ENCODE measurements at places on chromosomes 5 and 9.

DNA sequence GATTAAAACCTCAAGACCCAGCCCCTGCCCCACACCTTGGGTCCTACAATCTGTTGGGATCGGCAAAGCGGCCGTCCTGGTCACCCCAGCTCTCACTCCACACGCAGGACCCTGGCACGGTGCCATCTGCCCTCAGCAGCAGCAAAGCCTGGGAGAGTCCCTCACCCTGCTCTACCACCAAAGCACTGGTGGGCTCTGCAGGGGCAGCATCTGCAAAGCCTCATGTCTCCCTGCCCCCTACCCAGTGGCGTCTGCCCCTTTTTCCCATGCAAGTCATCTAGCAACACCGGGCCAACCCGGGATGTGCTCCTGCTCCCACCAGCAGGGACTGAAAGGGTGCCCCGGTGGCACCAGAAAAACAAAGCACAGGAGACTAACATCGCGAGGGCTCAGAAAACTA is 19.6 kb upstream of the CNOT6 start:
- no peak for DNase-seq

DNA sequence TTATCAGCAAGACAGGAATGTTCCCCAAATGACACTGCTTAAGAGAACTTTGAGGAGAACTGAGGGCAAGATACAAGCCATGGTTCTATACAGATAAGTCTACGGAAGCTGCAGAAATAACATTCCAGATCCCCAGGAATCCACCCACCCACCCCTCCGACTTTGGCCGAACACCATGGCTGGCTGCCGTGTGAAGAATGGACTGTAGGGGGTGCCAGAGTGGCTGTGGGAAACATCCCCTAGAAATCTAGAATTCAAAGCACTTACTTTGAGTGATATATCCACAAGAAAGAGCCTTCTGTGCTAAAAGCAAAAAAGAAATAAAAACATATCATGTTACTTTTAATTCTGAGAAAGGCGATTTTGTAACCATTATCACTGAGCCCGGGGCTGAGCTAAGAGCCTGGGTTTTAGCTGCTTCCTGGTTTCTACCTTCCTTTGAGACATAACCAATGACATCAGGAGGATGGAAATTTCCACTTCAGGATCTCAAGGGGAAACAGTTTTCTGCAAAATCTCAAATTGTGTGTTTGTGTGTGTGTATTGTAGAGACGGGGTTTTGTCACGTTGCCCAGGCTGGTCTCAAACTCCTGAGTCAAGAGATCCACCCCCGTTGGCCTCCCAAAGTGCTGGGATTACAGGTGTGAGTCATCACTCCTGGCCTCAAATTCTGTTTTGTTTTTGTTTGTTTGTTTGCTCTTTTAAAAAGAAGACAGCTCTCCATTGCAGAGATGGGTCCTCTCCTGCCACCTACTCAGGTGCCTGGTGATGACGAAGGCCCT is 36.4 kb downstream of the GGTA1 start:
- DNase-seq = peak; percentile 4

DNA sequence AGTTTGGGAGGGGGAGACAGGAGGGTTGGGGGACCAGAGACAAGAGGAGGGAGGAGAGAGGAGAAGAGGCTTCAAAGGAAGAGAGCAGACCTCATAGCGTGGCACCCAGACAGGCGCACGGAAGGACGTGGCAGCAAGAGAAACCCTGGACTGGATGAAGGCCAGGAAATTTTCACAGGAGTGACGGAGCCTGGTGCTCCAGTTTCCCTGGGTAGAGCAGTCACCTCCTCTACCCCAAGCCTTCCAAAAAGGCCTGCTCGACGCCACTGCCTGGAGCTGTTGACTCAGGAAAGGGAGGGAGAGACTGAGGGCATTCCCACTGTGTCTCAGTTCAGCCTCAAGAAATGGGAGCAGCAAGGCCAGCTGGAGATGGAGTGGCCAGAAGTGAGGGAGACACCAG is 19.3 kb downstream of the AK8 start:
- DNase-seq = no peak

DNA sequence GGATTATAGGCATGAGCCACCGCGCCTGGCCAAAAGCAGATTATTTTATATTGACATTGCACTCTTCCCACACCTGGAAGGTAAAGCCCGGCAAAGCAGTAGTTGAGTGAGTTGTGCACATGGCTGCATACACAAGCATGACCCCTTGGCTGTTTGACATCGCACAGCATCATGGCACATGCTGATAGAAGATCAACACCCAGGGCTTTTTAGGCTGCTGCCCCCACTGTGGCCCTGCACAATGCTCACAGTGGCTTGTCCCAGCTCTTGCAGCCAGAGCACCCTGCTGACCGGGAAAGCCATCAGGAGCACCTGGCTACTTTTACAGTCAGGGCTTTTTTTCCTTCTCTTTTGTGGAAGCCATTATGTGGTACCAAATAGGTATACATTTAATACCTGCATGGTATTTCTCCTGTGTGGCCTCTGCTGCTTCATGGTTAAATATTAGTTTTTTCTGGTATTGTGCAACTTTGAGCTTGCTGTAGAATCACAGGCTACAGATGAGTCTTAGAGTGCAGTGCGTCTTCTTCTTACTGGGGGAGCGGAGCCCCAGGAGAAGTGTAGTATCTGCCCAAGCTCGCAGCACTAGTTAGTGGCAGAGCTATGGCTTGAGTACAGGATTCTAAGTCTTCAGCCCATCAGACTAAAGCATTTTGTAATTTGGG is 264.5 kb downstream of the AOPEP start:
- no peak for DNase-seq

DNA sequence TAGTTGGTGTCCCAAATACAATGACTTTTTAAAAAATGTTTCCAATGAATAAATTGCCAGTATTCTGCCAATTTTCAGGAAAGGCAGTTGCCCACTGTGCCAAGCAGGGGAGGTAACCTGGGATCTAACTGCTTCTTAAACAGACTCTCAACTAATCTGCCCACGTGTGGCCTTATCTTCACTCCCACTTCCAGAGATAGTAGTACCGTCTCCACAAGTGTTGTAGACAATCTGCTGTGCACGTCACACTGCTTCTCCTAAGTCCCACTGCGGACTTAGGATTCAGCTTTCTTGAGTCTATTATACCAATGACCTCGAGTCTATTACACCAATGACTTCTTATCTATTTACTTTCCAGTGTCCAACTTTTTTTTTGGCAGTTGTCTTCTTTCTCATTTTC is 21.2 kb downstream of the POU4F3 start:
- DNase-seq = no peak

DNA sequence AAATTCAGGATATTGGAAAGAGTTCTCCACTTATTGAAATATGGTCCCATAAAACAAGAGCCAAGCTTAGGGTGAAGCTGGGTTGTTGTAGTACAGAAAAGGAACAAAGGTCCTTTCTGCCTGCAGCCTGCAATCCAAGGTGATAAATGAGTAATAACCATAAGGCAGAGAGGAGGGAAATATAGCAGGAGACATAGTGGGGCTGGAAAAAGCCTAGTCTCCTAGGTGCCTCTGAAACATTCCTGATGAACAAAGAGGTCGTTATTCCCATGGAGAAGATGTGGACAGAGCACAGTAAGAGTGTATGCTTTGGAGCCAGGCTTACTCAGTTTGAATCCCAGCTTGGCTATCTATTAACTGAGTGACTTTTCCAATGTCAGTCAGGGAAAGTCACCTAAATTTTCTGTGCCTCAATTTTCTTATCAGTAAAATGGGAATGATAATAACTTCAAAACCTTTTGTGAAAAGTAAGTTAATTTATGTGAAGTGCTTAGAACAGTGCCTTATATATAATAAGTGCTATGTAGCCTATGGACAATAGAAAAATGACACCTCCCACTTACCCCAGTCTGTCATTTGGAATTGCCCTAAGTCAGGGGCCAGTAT is 110.8 kb upstream of the GRIN3A start:
- peak; percentile 5 for DNase-seq

Data from NCI-H2171 treated with DMSO at 0.1 percent for 48 hours (cell line).